ENCODE measurements at places on chromosomes 13 and 19.
A peak's percentile ranks its signal among the peaks of the same experiment; 100 is the strongest.

DNA sequence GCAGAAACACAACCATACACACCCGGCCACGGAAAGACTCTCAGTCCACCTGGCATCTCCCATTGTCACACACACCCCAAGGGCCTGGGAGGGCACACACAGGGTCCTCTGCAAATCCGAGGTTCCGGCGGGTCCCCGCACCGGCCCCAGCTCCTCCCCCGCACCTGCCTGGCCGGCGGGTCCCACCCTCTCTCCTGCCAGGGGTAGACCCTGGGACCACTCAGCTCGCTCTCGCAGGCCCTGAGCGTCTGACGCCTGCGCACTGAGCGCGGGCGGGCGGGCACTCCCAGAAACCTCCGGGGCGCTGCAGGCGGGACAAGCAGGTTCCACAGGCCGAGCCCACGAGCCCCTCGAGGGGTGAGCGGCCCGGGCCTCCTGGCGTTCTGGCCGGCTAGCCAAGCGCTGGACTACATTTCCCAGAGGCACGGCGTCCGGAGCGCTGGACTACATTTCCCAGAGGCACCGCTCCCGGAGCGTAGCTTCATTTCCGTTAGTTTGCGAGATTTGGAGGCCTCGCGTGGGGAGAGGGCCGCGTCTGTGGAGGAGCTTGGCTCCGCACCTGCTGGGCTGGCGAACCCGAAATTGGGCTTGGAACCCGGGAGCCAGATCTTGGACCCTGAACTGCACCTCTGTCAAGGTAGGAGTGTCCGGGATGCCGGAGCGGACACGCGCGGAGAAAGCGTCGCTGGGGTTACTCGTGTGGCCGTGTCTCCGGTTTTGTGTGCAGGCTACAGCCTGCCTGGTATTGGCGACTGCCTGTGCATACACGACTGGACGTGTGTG, at the start of gene ZNF420:
ZNF420 (plus strand) TSS at position 500 of the 783 bp plus-strand sequence. CDS start 10,686 bp downstream, outside the sequence.
- DNase-seq: peak; percentile 41

DNA sequence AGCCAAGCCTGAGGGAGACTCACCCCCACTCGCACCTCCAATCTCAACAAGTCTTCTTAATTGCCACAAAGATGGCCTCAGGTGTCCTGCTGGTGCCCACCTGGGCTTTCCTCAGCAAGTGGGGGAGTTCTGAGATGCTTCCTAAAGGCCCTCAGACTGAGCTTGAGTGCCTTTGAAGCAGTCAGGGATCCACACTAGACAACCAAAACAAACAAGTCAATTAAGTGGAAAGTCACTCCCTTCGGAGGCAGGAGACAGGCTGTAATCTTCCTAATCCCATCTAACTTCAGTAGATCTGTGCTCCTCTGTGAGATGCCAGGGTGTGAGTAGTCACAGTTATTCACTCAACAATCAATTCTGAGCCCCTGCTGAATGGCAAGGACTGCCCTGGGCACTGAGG, 68.3 kb upstream of the SERP2 start:
- no peak for DNase-seq

GRCh38 chr13:99422586-99423220, 78.6 kb upstream of the TM9SF2 start:
- no peak for DNase-seq

DNA sequence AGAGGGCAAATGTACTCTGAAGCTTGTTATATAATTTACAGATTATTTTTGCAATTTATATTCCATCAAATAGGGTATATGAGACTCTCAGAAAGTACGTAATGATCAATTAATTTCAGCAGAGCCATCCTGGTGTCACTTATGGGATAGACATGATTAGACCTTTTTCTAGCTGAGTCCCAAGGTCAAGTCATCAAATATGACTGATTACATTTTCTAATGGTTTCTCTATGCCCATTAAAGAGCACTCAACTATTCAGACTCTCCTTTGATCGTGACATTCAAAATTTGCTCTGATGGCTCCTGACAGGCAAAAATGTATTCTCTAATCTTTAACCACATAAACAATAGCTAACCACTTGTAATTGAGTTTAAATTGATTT, 469.2 kb downstream of the COG6 start:
- DNase-seq: no peak

DNA sequence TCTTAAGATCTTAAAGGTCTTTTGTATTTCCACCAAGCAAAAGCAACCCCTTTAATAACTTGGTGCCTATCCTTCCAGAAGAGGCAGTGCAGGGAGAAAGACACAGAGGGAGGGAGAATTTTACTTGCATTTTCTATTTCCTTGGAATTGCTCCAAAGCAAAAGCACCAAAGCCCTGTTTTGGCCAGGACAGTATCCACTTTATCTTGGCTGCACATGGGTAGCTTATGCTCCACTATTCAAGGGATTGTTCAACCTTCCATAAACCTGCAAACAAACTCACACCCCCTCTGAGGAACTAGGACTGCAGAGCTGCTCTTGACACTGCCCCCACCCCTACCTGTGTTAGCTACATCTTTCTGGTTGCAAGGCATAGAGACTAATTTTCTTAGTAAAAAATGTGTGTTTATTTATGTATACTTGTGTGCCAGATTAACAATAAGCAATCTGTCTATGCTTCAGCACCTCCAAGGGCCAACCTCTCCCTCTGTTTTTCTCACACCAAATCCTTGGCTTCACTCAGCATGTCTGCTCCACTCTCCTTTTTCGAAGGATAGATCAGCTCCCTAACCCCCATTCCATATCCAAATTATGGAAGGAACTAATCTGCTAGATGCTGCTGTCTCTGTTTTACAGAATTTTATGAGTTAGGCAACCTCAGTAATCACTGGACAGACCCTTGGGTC, 68.1 kb upstream of the KLF12 start:
- DNase-seq: no peak

DNA sequence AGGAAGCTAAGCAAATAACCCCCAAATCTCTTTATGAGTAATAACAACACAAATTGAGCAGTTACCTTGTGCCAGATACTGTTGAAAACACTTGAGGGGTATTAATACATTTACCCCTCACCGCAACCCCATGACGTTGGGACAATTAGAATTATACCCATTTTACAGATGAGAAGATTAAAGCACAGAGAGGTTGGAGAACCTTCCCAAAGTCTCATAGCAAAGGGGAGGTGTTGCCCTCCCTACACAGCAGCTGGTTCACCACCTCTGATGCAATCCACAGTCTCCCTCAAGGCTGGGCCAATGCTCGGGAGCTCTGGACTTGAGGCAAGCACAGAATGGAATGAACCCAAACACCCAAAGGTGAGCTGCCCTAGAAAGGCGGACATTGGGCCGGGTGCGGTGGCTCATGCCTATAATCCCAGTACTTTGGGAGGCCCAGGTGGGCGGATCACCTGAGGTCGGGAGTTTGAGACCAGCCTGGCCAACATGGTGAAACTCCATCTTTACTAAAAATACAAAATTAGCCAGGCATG, 3.9 kb upstream of the CCNE1 start:
- DNase-seq: no peak

DNA sequence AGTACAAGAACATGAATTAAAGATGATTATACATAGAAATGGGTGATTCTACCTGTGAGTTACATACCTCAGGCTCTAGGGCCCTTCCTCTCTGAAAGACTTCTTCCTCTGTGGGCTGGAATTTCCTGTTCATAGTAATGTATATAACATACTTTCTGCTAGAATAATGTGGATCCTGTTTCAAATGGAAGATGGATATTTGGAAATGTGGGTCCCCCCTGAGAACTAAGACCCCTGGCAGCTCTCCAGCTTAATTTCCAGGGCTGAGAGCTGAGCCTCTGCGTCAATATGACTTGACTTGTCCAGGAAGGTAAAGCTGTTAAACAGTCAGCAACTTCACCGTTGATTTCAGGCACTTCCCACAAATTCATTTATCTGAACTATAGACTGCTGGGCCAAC, 296.3 kb downstream of the NALCN start:
- DNase-seq: no peak

DNA sequence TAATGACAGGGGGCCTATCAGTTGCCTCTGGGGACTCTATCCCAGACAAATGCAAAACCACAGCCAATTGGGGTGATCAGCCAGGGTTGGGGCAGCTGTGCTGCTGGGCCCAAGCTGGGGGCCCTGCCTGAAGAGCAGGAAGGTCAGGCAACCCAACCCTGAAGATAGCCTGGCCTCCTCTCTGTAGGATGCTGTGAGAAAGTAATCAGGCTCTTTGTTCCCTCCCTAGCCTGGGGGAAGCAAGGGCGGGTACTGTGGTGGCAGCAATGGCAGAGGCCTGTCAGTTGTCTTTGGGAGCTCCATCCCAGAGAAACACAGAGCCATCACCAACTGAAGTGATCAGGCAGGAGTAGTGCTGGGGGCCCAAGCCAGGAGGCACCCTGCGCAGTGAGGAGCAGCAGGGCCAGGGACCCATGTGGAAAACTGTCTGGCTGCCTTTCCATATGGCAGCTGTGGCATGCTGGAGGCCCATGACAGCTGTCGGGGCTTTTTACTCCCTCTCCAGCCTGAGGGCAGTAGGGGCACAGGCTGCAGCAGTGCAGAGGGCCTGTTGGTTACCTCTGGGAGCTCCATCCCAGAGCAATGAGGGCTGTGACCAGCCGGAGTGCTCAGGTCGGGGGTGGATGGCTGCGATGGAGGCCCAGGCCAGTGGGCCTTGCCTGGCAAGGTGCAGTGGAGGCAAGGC, 73.6 kb upstream of the ATP12A start:
- DNase-seq: no peak

DNA sequence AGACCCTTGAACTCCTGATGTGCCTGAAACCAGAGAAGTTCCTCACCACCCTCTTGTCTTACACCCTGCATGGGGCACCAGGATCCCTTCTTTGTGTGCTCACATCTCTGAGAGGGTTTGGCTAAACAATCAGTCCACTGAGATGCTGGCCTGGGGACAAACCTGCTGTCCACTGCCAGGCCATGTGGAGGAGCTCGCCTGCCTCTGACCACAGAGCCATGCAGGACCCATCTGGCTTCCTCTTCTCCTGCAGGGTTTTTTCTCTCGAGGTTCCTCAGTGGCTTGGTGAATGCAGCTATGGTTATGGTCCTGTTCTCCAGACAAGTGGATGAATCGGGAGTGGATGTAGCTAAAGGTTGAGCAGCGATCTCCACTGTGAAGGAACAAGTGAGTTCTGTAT, 49.1 kb upstream of the MEDAG start:
- no peak for DNase-seq

GRCh38 chr13:112103961-112104880, 37.3 kb downstream of the SOX1 start:
- DNase-seq: no peak

DNA sequence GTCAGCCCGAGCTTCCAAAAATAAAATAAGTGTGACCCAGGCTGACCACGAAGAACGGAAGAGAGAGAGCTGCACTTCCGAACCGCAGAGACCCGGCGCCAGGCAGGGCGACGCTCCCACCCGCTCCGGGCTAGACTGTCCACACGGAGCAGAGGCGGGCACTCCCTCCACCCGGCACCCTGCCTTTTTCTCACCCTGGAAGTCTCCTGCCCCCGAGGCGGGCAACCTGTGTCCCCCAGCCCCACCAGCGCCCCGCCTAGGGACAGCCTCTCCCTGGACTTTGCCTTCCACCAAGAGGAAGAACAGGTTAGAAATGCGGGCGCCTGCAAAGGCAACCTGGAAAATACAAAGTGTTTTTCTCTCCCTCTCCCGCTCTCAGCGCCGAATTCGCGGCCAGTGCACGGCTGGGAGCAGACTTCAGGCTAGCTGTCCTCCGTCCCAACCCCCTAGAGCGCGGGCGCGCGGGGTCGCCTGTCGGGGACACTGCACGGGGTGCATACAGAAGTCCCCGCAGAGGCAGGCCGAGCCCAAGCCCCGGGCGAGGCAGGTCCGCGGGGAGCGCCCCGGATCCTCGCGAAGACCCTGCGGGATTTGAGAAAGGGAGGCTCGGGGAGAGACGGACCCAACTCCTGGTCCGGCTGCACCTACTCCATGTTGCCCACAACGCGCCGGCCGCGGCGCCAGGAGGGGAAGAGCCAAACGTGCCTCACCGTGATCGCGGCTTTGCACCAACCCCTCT, 845 bp downstream of the SPRY2 start:
- DNase-seq: no peak

- DNase-seq: no peak
Measured at GRCh38 chr13:95527955-95528354, 24.6 kb upstream of the CLDN10 start.

- DNase-seq: no peak
Measured at GRCh38 chr13:41276824-41277223, 13.4 kb upstream of the MTRF1 start.

DNA sequence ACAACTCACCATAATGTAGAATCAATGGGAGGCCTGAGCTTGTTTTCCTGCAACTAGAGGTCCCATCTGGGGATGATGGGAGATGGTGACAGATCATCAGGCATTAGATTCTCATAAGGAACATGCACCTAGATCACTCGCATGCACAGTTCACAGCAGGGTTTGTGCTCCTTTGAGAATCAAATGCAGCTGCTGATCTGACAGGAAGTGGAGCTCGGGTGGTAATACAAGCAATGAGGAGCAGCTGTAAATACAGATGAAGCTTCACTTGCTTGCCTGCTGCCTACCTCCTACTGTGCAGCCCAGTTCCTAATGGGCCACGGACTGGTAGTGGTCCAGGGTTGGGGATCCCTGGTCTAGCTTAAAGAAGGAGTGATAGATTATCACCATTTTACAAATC, 33.0 kb downstream of the KPNA3 start:
- DNase-seq: no peak

DNA sequence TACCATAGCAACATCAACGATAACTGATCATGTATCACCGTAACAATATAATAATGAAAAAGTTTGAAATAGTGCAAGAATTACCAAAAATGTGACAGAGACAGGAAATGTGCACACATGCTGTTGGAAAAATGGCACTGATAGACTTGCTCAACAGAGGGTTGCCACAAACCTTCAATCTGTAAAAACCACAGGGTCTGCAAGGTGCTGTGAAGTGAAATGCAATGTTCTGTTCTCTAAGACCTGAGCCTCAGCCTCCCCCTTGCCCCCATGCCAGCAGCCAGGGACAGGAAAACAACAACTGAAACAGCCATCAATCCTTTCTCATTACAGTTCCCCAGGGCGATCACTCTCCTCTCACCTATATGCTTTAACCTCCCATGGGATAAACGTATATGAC, 88.4 kb downstream of the USP12 start:
- no peak for DNase-seq

GRCh38 chr19:21758296-21758695, 9.1 kb downstream of the ZNF100 start:
- no peak for DNase-seq

GRCh38 chr13:99862244-99862643, 109.3 kb downstream of the ZIC5 start:
- no peak for DNase-seq

GRCh38 chr13:50677687-50678463, 165.6 kb downstream of the DLEU7 start:
- no peak for DNase-seq

- no peak for DNase-seq
Measured at GRCh38 chr13:47932950-47933923, 67.8 kb downstream of the SUCLA2 start.

GRCh38 chr13:112756967-112757758, 67.3 kb downstream of the ATP11A start:
- DNase-seq: no peak

Measured in cortex of kidney (tissue), 1 donor.